Neural crest cell (in vitro differentiated cells): ENCODE measurements at places on chromosomes 2 and 18. TPM values are rescaled to one million over a fixed set of nuclear protein-coding genes. Genes with fewer than 3 reads are reported as not detected.

SPATA3 gene
- total RNA-seq, result not detected in 2 replicates

AMER3 gene
- total RNA-seq, result 1.3 and 1.4 TPM in 2 replicates

RASGRP3 gene
- total RNA-seq, result 0.07 TPM in 1 of 2 replicates, not detected in the other

L3MBTL4 gene
- 0.50 and 0.65 TPM in 2 replicates for total RNA-seq

SIX3 gene
- total RNA-seq, result not detected in 2 replicates

CD28 gene
- total RNA-seq, result not detected in 2 replicates

LYG2 gene
- not detected in 2 replicates for total RNA-seq

TNFAIP6 gene
- 0.40 and 0.75 TPM in 2 replicates for total RNA-seq

CDCA7 gene
- 82.5 and 88.8 TPM in 2 replicates for total RNA-seq

SH3RF3 gene
- 0.70 and 0.84 TPM in 2 replicates for total RNA-seq

SGPP2 gene
- total RNA-seq, result not detected in 2 replicates

HOXD11 gene
- total RNA-seq, result not detected in 2 replicates

ESPNL gene
- 0.16 and 0.40 TPM in 2 replicates for total RNA-seq

RAD51AP2 gene
- total RNA-seq, result 0.16 and 0.23 TPM in 2 replicates

CD8A gene
- total RNA-seq, result 0.16 and 0.54 TPM in 2 replicates
